ENCODE measurements at places on chromosomes 7 and 10.

DNA sequence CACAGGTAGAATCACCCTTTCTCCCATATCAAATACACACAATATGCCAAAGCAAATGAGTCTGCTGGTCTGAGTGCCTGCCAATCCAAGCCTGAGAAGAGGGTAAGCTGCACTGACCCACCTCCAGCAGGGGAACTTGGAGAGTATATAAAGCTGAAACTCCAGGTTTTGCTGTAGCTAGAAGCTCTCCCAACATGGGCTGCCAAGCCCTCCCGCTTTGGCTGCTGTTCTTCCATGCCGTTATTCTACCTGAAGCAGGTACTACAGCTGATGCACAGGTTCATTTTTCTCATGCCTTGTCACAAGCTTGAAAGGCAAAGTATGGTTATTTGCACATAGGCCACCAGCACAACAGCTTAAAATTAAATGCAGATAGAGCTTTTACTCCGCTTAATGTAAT, 21.5 kb upstream of the C10orf120 start:
- no peak for DNase-seq

DNA sequence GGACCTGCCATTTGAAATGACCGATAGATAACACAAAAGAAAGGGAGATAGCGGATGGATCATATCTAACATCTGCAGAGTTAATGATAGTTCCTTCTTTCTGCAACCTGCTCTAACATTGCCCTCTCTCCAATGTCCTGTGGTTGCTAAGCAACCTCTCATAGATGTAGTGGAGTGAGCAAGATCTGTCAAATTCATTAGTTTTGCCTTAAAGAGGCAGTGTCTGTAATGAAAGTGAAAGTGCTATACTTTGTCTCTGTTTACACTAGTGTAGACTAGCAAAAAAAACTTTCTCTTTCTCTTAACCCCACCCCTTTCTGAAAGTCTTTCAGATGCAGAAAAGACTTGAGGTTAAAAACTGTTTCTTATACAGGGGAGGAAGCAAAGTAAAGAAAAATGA, 1196.9 kb downstream of the SORCS3 start:
- DNase-seq: no peak

- DNase-seq: no peak
Observed at GRCh38 chr10:7408291-7409044, 2.4 kb downstream of the SFMBT2 start.

GRCh38 chr7:32846630-32847225, 44.8 kb downstream of the KBTBD2 start:
- peak; percentile 67 for DNase-seq

DNA sequence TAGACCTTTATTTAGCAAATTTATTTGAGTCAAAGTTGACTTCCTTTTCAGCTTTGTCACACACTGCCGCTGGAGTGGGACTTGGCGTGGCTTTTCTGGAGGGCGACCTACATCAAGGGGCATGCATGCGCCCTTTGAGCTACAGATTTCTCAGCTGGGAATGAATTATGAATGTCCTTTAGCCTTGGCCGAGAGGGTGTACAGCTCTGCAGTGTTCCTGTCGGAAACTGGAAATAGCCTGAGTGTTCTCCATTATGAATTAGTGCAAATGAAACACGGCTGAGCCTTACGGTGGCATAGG, 79.7 kb downstream of the GLRX3 start:
- DNase-seq: no peak

GRCh38 chr10:11616021-11616420, 4.6 kb upstream of the USP6NL start:
- DNase-seq: no peak

DNA sequence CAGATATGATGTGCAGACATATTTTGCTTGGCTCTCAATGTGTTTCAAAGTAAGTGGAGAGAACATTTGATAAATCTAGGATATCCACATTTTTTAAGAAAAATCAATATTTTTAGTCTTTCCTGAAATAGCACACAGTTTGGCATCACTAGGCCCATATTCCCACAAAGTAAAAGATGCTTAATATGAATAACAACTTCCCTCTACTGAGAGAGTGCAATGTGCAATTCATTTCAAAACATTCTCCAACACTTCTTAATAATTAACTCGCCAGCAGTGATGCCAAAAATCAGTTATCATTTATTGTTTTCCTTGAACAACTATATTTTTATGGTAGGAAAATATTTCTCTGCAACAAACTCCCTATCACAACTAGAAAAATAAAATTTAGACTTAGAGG, 800.2 kb upstream of the MBL2 start:
- no peak for DNase-seq

- DNase-seq: no peak
Observed at GRCh38 chr7:136693166-136694119, 175.0 kb upstream of the CHRM2 start.

DNA sequence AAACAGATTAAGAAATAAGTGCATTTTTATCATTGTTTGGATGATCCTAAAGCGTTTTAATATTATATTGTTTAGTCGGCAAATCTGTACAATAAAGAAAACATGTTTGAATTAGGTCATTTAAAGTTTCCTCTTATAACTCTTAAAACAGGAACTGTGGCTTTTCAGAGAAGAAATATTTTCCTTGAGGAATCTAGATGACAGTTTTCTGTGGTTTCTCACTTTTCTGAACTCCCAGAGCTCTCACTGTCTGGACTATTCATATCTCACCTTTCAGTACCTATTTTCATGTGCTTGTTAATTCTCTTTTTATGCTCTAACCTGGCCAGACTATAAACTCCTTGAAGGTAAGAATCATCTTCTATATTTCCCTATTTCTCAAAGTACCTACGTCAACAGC, 135.1 kb downstream of the CHN2 start:
- no peak for DNase-seq

DNA sequence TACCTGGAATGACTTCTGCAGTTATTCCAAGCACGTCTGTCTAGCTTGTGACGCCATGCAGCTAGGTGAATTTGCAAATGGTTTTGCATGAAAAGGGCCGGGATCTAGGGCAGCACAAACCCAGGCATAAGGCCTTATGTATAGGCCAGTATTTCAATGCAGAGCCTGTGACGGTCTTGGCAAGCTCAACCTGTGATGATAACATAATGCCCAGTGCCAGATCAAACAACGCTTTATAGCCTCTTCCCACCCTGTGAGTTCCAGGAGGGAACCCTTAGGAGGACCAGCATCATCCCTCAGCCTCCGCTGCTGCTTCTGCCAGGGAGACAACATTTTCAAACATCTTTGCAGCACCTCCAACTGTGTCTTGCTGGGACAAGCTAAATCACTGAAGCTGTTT, 390.7 kb downstream of the INHBA start:
- no peak for DNase-seq

DNA sequence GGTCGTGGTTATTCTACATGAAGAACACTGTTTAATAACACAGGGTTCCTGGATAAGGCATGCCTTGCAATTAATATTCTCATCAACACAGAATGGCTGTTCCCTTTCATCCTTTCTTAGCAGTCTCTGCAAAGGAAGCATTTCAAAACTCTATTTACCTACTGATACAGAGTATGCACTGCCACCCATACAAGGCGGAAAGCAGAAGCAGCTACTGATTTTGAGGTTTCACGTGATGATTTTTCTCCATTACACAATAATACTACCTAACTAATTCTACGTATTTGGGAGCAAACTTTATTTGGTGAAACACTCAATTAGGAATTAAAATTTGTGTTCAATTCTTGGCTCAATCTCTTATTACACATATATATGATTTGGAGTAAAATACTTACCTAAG, 43.0 kb upstream of the COL1A2 start:
- DNase-seq: no peak

- DNase-seq: no peak
Observed at GRCh38 chr7:128838981-128839731, 8.9 kb downstream of the FLNC start.

- no peak for DNase-seq
Observed at GRCh38 chr7:114622221-114622620, 207.6 kb downstream of the FOXP2 start.

DNA sequence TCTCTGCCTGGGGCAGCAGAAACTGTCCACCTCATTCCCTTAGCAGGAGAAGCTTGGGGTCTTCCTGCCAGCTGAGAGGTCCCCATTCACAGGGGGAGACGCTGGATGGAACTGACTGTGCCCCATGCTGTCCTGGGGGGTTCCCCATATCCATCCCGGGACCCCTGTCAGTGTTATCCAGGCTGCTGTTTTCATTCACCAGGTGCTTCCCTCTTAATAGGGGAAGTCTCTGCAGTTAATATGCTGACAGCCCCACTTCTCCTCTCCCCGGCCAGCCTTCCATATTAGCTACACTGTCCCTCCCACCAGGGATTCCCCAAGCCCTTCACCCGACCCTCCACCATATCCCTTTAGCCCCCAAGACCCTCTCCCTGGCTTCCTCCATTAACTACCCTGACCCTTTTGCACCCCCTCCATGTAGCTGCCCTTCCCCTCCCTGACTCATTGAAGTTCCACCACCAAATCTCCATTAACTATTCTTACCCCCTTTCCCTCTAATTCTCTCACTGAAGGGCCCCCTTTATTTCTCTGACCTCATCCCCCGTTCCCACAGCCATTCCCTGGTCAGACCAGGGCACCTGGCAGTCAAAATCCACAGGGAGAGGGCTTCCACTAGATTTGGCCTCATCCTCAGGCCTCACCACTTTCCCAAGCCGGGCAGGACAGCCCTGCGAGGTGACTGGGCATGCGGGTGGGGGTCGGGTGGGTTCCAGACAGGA, 92.0 kb upstream of the PAX2 start:
- no peak for DNase-seq

GRCh38 chr10:108104551-108105156, 940.1 kb upstream of the SORCS1 start:
- no peak for DNase-seq

GRCh38 chr7:64869121-64869725, 33.9 kb upstream of the ZNF273 start:
- DNase-seq: no peak

- DNase-seq: no peak
Observed at GRCh38 chr7:23299770-23300300, 696 bp downstream of the MALSU1 start.

DNA sequence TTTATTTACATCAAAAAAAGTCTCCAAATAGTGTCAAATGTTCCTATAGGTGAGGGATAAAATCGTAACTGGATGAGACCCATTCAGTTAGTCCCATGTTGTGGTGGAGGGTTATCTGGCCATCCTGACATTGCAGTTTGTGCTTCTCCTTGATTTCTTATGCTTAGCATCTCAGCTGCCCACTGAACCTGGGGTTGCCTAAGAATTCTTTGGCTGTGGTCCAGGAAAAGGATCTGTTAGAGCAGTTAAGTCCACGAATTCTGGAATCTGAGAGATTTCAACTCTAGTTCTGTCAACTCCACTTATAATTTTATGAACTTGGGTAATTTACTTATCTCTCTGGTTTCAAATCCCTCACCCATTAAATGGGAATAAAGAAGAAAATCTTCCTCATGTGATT, 1673.4 kb downstream of the REEP3 start:
- no peak for DNase-seq

DNA sequence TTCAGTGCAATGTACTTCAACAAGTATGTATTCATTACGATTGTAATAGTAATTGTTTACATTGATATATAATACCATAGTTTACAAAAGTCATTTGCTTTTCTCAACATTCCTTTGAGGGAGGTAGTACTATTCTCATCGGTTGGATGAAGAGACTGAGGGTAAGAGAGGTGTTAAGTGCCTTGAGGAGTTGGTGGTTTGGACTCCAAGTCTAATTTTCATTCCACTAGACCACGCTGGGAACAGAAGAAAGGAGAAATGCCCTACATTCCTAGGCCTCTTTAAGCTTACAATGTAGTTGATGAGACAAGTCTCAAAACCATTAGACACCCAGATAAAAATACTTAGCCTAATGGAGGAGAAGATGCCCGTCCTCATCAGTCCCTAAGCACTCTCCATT, 28.6 kb downstream of the CDK1 start:
- DNase-seq: no peak

GRCh38 chr10:71731791-71732190, 12.2 kb upstream of the C10orf105 start:
- DNase-seq: no peak

DNA sequence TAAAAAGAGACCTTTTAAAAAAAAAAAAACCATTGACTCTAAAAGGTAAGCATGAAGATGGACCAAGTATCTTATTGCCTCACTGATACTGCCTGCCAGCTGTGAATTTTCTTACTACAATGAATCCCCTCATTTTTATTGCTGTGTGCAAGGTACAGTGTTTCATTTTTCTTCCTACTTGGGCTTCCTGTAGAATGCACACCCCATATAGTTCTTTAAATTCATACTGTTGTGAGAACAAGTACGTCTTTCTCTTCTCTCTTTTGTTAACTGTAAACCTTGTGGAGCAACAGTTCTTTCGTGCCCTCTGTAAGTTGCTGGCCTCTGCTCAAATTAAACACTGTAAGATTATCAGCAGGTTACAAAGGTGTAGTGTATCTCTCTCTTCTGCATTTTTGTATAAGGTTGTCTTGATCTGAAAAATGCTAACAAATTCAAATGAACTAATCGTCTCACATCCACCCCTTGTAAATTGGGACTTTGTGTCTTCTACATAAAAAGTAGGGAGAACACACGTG, 105.6 kb downstream of the VTI1A start:
- no peak for DNase-seq

GRCh38 chr7:140726281-140726680, 29.8 kb downstream of the NDUFB2 start:
- no peak for DNase-seq

- DNase-seq: no peak
Observed at GRCh38 chr7:74343281-74344131, 54.3 kb downstream of the CLIP2 start.

DNA sequence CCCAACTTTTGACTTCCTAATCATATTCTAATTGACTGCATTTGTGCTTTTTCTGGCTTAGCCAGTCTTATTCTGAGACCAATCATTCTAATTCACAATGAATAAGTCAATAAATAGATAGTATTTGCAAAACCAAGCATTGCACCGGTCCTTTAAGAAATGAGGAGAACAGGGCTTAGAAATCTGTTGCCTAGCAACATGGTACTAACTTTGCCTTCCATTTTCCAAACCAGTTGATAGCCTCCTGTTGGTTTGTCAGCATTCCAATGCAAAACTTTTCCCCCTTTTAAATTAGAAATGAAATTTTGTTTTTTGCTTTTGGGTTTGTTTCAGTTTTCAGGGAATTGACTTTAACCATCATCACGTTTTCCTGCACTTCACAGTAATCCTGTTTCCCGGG, 603.5 kb upstream of the NRP1 start:
- DNase-seq: no peak

GRCh38 chr7:12490107-12490688, 80.3 kb upstream of the SCIN start:
- DNase-seq: no peak

Data from glomerular endothelial cell (primary cell).